ENCODE measurements at places on chromosomes 12 and 14.

DNA sequence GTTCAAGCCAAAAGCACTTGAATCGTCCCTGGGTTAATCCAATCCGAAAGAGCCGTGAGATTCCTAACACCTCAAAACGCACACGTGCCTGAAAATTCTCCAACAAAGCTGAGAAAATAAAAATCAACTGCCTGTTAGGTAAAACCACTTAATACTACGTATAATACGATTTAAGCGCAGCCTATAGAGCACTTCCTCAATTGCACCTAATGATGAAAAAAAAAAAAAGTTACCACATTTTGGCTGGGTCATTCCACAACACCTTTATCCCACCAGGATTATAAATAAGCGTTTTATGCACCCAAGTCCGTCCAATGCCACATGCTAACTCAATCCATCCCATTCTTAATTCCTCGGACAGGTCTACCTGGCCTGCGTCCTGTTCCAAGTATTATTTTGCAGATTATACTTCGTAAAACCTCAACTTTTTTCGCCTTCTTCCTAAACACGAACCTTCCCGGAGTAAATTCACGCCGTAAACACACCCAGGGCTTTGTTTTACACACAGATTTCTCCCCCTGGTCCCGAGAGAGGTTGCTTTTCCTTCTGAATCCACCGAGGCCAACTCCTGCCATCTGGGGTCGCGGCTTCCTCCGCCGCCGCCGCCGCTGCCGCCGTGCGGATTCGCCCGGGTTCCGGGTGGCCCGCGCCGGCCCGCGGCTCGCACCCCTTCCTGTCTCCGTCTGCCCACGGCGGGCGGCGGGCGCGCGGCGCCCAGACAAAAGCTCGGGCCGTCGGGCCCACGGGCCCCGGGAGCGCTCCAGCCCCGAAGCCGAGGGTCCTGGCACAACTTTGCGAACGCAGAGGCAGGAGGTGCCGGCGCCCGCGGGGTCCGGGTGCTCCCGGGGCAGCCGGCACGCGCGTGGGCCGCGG lies 66.2 kb downstream of the RNF34 start:
- DNase-seq = no peak

DNA sequence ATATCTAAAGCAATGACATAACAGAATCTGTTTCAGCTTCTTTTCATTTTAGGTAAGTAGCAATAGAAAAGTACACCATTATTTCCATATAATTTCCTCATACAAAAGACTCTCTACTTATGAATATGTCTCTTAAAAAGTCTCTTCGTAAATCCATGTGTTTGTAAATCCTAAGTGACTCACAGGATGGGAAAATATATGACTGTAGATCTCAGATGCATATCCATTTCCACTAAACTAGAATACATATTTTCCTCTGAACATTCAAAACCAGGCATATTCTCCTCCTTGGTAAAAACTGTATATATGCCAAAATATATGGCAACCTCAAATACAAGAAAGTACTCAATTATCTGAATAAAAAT lies 93.6 kb downstream of the TXNDC16 start:
- no peak for DNase-seq

DNA sequence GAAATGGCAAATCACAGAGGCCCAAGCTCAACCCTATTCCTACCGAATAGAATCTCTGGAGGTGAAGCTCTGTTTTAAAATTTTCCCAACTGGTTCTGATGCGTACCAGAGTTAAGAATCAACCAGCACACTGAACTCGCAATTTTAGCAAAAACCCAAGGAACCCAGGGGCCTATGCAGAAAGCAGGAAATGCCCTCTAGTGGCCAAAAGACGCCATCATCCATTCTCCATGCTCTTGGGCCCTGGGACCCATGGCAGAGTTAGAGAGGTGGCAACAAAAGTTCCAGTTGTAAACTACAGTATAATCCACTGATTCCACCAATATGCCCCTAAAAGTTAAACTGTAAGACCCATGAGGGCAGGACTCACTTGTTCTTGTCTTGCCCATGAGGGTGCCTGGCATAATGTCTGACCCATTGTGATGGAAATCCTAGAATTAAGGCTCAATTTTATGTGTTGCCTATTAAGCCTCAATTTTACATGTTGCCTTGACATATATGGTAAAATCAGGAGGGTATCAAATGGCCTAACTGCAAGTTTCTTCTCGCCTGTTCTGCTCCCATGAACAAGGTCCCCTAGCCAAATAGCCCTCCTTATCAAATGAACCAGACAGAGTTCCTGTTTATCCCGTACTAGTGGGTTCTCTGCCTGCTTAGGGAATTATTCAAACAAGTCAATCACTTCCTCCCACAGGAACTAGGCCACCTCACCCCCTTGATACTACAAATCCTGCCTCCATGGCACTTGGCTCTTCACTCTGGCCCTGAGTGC lies 137.5 kb upstream of the CPM start:
- peak; percentile 78 for DNase-seq

- DNase-seq = no peak
Observed at GRCh38 chr12:10196210-10196609, 16.5 kb upstream of the GABARAPL1 start.

- no peak for DNase-seq
Observed at GRCh38 chr12:83664650-83665049, 977.9 kb downstream of the TMTC2 start.

GRCh38 chr12:22459838-22460490 lies 84.4 kb downstream of the C2CD5 start:
- peak; percentile 21 for DNase-seq

DNA sequence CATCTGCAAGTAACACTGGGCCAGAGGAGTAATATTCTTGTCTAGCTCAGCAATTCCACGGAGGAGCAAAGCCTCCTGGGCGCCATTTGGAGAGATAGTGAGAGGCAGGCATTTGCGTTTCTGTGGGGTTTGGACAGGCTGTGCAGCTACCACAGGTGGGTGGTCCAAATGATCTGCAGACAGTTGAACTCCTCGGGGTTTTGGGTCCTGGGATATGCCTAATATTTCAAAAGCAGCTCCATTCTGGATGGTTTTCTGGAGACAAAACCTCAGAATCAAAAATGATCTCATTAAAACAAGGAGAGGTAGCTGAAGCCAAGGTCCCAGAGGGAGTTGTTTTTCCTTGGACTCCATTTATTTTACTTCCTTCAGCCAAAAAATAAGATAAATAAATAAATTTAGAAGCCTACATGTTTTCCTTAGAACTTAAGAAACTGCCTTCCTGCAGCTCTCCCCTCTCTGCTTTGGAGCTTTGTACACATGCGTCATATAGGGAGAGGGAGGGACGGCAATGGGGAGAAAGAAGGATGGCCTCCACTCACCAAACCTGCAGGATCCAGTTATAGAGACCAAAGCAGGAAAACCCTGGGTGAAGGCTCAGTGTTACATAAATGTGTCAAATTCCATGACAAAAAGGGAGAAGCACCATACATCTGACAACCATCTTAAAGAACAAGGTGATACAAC lies 227.3 kb upstream of the DAAM1 start:
- DNase-seq = no peak

DNA sequence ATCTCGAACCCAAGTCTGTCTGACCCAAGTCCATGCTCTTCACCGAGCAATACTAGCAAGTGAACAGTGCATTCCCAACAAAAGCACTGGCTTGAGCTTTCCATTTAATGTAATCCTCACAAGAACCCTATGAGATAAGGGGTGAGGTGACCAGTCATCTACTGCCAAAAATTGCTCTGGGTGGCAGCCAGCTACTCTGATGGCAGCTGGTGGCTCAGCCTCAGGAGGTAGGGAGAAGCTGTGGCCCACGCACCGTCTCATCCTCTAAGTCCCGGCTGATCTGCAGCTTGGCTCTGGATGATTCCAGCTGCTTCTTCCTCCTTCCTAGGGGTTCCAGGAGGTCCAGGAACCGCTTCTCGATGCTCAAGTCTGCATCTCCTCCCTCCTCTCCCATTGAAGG lies 75.2 kb downstream of the PLEKHG3 start:
- no peak for DNase-seq

DNA sequence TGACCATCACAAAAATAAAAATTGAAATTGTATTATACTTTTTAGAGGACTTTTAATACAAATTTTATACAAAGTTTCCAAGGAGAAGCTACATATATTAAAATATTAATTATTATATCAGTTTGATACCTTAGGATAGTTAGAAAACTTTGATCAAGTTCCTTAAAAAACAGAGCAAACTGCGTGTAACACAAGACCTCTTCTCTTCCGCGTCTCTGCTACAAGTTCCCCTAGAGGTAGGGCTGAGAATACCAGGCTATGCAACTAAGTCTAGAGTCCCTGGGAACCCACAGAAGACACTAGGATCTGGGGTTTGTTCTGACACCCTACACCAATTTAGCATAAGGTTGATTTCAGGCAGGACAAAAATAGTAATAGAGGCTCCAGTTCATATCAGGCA lies 319.0 kb downstream of the FOXG1 start:
- no peak for DNase-seq

DNA sequence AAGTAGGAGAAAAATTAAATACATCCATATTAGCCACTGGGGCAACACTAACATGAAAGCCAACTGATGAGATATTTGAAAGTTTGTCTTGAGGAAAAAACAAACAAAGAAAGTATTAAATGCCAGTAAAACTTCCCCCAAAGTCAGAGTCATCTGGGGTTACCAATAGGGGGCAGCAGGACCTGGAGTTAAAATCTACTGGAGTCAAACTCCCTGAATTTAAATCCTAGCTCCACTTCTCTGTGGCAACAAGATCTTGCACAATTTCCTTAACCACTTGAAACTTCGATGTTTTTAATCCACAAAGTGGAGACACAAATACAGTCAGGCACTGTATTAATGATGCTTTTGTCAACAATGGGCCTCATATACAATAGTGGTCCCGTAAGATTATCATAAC lies 14.4 kb downstream of the PLEKHG7 start:
- DNase-seq = peak; percentile 15

GRCh38 chr14:72709916-72710611 lies 183.8 kb downstream of the DPF3 start:
- DNase-seq = no peak

GRCh38 chr12:12839003-12839395 lies 25.9 kb downstream of the DDX47 start:
- DNase-seq = no peak

DNA sequence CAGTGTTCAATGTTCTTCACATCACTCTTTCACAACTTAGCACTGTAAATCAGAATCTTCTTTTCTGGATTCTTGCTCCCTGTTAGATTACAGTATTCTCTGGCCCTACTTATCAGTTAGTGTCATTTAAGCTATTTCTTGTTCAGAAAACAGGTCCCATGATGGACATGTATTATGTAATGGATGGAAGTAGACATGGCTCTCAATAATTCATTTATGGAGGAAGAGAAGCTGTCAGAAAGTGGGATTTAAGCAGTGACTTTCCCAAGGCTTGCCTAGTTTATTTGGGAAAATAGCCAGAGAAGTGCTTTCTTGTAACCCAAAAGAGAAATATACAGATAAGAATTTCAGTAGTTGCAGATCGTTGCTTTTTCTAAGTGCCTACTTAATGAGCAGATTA lies 1.6 kb downstream of the ERC1 start:
- DNase-seq = no peak

DNA sequence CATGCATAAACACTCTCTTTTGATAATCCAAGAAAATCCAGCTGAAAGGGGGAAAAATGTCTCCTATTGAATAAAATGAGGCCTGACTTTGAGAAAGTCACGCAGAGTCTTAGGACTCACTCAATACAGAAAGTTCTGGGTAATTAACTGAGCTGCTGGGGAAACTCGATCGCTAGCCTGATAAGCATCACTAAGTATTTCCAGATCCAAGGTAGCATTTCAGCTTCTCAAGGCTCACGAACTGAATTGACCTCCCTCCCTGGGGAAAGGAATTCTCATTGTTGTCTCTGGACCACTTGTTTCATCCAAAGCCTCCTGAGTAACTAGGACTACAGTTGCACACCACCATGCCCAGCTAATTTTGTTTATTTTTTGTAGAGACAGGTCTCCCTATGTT lies 13.8 kb upstream of the ANAPC5 start:
- no peak for DNase-seq

- no peak for DNase-seq
Observed at GRCh38 chr12:109770104-109770860, 56.7 kb downstream of the FAM222A start.

DNA sequence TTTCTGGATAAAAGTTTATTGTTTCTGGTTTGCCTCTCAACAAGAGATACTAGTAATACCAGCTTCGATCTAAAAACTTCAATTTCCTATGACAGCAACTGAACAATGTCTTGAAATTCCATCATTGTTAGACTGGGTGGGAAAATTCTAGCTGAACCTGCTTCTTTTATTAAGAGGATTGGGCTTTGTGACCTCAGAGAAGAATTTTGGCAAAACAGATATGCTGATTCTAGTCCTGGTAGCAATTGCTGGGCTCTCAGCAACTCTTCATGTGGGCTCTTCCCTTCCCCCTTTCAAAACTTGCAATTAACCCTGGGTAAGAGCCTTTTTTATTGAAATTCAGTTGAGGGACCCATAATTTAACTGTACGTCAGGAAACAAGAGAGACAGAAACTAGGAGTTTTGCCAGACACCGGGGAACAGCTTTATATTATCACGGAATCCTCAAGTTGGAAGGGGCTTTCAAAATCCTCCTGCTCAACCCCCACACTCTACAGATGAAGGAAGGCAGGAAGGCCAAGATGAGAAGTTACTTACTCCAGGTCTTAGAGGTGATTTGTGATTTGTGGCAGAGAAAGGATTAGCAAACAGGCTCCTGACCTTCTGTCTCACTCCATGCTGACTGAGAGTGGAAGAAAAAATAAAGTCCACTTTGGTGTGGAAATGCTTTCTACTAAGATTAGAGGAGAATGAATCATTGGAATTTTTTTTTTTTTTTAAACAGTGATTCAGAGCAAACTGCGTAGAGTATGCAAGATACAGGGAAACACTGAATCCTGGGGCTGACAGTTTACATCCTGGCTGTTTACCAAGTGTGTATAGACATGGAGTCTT lies 239.0 kb upstream of the ATP2B1 start:
- peak; percentile 76 for DNase-seq

DNA sequence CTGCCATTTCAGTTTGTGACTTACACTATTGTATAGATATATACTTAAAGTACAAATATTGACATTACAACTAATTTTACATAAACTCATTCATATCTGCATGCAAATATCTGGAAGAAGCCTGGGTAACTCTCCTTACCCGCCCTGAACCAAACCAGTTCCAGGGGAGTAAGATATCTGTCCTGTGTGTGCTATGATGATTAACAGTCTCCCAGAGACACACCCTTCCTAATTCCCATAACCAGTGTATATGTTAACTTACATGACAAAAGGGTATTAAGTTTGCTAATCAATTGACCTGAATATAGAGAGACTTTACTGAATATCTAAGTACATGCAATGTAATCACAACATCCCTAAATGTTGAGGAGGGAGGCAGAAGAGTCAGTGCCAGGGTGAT lies 23.0 kb downstream of the PRB3 start:
- no peak for DNase-seq

DNA sequence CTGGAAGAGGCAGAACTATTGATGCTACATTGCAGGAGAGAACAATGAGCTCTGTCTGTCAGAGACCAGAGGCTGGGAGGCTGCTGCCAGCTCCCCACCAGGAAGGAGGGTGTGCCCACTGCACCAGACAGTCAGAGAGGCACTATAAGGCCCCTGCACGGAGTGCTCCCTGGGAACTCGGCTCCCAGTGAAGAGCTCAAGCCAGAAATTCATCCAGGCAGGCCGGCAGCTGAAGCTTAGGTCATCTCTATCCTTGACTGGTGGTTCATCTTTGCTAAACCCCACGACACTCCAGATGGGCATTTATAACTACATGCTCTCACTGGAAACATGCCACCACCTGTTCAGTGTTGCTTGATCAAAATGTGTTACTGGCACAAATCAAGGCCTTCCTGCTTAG lies 65.1 kb upstream of the GPATCH2L start:
- DNase-seq = no peak

GRCh38 chr14:99346470-99347080 lies 74.6 kb upstream of the BCL11B start:
- no peak for DNase-seq

Data from kidney capillary endothelial cell (primary cell).